RKO (cell line): ENCODE measurements at places on chromosomes 2 and 18.
A peak's percentile ranks its signal among the peaks of the same experiment; 100 is the strongest.

DNA sequence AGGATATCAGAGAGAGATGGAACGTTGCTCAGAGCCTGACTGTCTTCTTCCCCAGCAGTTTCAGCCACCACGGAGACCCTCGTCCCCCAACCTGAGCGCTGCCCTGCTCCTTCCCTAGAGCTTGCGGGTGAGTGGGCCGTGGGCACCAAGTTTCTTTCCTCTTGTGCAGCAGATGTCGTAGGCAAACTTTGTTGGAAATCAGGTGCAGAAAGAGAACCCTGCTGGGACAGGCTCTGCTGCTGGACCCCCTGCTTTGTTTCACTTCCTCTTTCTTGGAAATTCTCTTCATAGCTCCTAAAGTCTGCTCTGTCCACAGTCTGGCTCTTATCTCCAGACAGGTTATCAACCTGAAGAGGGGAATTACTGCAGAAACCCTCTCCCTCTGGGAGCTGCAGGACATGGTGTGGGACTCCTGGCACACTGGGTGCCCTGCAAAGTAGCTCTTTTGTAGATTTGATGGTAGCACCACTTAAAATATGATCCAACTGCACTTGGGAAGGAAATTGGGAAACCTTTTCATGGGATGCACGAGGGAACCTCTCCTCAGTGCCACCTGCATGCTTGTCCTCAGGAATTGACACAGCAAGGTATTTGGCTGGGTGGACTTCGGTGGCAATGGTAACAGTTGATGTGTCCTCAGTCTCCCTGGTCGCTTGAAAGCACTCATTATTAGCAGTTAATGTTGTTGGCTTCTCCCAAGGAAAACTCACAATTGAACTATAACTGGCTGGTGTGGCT is 92.2 kb downstream of the ALPK2 start:
- DNase-seq, result no peak

DNA sequence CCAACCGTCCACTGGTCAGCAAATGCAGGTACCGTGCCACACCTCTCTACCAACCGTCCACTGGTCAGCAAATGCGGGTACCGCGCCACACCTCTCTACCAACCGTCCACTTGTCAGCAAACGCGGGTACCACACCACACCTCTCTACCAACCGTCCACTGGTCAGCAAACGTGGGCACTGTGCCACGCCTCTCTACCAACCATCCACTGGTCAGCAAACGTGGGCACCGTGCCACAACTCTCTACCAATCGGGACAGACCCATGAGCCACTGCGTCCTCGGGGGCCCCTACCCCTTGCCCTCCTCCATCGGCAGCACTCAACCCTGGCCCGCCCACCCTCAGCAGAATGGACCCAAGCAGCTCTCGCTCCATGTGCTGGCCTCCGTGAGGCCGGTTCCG is 226.4 kb upstream of the SALL3 start:
- DNase-seq, result no peak

DNA sequence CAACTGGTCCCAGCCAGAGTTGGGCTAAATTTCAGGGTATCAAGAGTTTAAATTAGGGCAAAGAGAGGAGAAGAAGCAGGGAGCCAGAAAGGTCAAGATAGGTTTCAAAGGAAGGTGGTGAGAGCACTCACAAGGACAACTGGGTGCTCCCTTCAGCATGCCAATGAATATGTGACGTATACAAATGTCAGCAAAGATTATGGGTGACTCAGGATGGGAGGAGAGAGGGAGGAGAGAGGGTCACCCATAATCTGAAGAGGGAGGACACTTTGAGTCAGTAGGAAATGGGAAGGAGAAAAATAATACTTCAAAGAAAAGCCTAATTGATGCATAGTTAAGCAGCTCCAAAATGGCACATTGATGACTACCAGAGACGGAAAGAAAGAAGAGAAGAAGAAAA is 53.1 kb upstream of the ABCA12 start:
- no peak for DNase-seq

DNA sequence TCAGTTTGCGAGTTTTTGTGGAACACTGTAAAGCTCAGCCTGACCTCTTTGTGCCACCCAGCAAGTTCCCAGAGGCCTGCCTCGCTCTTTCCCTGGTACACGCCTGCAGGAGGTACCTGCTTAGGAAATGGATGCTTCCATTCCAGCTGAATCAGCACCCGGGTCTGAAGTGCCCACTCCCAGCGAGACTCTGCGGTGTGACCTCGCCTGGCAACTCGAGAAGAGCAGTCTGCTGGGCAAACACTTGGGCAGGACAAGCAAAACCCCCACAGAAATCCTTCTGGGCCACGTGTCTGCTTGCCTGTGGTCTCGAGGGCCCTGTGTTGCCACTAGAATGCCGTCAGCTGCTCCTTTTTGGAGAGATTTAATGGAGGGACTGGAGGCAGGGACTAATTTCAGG is 127.6 kb downstream of the MAPK4 start:
- DNase-seq, result no peak

GRCh38 chr18:51623653-51624052 is 426.2 kb upstream of the MEX3C start:
- DNase-seq, result no peak

- peak; percentile 72 for DNase-seq
These were observed 983 bp downstream of the CXXC1 start for GRCh38 chr18:50286391-50287027.

DNA sequence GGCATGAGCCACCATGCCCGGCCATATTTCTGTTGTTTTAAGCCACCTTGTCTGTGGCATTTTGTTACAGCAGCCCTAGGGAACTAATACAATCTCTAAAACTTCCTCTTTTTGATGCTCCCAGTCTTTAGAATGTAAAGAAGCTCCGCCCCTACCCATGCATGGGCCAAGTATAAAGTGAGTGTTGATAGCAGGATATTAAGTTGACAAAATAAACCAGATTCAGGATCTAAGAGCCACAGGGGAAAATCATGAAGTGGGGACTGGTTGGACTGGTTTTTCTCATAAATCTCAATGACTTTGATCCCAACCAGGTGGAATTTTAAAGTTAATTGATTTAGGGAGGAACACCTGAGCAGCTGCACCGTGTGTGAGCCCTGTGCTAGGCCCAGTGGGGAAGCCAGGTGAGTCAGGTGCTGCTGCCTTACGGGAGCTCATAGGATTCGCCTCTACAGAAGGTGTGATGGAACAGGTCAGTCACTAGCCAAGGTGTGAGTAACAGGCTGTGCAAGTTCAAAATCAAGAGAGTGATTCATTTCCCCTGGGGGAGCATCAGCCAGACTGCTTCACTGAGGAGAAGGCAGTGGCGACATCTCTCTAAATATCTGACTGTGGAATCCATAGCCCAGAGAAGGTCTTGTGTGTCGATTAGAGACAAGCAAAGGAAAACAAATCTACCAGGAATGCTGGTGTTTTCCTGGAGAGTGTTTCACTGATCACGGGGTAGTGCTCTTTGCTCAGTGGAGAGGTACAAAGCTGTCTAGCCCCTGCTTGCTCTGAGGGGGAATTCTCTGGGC is 63.0 kb upstream of the MSH2 start:
- DNase-seq, result peak; percentile 15

DNA sequence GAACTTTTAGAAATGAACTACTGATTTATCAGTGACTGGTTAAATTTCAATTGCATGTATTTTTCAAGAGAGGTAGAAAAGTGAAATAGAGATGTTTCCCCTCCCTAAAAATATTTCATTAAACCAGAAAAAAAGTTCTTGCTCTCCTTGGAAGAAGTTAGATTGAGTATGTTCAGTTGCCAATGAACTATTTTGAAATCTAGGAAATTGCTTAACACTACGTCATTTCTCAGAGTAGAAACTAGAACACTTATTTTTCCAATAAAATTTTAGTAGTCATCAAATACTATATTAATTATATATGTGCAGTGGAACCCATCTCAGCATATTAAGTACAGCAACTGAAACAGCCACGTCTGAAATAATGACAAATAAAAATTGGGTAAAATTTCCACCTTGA is 51.8 kb upstream of the STAT1 start:
- no peak for DNase-seq

DNA sequence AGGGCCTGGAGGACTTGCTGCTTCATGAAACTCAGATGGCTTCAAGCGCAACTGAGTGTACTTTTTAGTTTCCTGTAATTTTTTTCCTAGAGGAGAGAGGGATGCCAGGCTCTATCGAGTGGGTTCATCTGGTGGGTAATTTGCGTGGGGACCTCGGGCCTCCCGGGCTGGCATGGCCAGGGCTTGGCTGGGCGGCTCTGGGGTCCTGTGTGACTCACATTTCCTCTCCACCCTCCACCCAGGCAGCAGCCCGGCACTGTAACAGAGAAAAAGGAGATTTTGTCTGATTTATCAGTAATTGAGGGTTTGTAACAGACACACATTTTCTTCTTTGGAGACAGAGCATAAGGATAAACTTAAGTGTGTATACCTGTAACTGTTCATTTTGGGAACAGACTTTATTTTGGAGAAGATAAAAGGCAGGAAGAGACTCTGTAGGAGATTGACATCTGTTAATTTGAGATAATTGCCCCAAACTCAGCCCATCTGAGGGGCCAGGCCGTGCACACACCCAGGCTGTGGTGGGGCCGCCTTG is 64.3 kb downstream of the NFATC1 start:
- no peak for DNase-seq

DNA sequence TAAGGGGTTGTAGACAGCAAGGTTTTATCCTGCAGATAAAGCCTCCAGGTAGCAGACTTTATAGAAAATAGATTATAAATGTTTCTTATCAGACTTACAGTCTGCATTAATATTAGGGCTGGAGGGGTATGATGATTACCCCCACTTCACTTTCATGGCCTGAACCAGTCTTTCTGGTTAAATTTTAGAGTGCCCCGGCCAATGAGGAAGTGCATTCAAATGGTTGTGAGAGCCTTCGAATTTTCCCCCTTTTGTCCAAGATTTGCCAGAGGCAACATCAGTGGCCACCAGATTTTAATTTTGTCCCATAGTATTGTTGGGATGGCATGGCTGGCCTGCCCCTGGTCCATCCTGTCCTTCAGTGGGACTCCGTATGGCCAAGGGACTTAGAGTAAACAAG is 31.6 kb downstream of the COMMD1 start:
- DNase-seq, result no peak

DNA sequence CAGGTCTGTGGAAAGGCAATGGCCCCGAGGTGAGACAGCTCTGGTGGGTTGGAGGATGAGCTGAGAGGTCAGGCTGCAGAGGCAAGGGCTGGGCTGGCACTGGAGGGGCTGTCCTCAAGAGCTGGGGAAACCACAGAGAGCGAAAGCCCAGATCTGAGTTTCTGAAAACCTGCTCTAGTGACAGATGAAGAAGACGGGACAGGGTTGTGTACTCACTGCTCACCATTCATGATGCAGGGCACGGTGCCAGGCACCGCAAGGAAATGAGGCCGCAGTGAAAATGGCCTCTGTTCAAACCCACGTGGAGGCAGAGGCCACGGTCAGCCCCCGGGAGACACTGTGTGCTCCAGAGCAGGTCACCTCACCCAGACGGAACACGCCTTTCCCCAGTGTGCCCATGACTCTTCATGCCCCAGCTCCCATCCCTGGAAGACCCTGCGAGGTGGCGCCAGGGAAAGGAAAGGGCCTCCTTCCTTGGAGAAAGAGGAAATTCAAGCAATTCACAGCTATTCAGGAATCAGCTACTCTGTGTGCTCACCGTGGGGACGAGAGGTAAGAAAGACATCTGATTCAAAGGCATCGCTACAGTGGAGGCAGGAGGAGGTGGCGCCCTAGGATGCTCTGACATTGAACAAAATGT is 24.3 kb upstream of the ID2 start:
- DNase-seq, result no peak

DNA sequence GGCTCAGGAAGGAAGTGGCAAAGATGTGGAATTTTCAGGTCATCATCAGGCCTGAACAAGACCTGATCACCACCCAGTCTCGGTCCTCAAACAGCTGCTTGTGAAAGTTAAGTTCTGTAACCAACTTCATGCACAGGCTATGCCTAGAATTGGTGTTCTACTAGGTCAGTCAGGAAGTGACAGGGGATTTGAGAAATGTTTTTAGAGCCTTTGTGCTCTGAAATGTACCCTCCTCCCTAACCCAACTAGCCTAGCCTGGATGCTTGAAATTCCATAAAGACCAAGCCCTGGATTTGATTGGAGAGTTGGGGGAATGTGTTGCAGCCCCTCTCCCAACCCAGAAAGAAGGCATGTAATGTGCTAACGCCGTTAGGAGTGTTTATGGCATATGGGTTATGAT is 63.3 kb downstream of the TGOLN2 start:
- no peak for DNase-seq

DNA sequence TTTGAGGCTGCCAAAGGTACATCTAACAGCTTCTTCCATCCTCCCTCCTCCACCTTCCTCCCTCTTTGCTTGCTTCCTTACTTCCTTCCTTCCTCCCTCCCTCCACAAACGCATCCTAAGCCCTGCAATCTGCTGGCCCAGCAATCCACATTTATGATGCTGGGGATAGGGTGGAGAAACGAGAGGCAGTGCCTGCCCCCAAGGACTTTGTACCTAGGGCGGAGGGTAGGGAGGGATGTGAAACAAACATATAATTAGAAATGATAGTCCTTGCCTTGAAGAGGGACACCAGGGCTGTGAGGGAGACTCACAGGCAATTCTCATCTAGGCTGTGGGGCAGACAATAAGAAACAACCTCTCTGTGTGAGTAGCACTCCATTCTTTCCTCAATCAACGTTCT is 188.3 kb downstream of the ANKRD30B start:
- DNase-seq, result no peak

GRCh38 chr18:59633961-59634485 is 63.2 kb downstream of the CCBE1 start:
- no peak for DNase-seq

GRCh38 chr2:131413148-131413747 is 49.3 kb upstream of the RAB6D start:
- peak; percentile 72 for DNase-seq

GRCh38 chr2:39080152-39080551 is 40.7 kb downstream of the SOS1 start:
- DNase-seq, result no peak

- DNase-seq, result no peak
These were observed 63.2 kb upstream of the TCF4 start for GRCh38 chr18:55651236-55651635.

GRCh38 chr2:215465256-215465655 is 29.4 kb upstream of the FN1 start:
- no peak for DNase-seq

GRCh38 chr18:23650968-23651927 is 11.5 kb downstream of the ANKRD29 start:
- DNase-seq, result no peak

- DNase-seq, result no peak
These were observed 241.3 kb downstream of the MREG start for GRCh38 chr2:215772003-215772402.

DNA sequence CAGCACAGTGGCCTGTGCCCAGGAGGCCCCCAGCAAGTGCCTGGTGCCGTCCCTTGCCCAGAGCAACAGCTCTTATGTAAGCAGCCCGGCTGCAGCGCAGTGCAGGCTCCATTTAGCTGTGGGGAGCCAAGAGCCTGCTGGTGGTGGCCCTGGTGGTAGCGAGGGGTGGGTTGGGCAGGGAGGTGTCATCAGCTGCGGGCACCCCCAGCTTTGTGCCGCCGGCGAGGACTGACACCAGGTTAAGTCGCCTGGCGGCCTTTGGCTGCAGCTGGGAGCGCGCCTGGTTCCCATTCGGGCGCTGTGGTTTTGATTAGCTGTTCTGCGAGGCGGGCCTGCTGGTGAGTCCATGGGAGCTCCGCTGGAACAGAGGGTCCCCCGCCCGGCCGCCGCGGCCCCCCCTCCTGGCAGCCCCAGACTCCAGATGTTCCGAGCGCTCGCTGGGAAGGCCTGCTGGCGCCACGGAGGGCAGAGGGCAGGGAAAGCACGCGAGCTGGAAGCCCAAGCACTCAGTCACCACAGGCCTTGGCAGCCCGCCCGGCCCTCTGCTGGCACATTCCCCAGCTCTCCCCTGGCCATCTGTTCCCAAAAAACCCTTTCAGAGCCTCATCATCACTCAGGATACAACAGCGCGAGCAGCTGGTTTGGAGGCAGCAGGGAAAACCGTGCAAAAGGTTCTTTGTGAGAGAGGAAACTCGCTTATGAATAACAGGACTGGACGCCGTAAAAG is 18.4 kb downstream of the ATOH8 start:
- peak; percentile 92 for DNase-seq
